Heart right ventricle (tissue), 16 donors: ENCODE measurements at places on chromosomes 5 and 9. TPM values are rescaled to one million over a fixed set of nuclear protein-coding genes. Genes with fewer than 3 reads are reported as not detected.

The TAF11L3 gene
- total RNA-seq = not detected

The LCN15 gene
- not detected for total RNA-seq

The CSF1R gene
- 27.0 TPM for total RNA-seq

The LCP2 gene
- total RNA-seq = 3.2 TPM

The SLC36A2 gene
- total RNA-seq = 0.28 TPM

The FOXD1 gene
- total RNA-seq = 0.10 TPM

GRCh38 chr5:82448374-82448773 lies 170.2 kb upstream of the RPS23 start:
- no peak for DNase-seq

DNA sequence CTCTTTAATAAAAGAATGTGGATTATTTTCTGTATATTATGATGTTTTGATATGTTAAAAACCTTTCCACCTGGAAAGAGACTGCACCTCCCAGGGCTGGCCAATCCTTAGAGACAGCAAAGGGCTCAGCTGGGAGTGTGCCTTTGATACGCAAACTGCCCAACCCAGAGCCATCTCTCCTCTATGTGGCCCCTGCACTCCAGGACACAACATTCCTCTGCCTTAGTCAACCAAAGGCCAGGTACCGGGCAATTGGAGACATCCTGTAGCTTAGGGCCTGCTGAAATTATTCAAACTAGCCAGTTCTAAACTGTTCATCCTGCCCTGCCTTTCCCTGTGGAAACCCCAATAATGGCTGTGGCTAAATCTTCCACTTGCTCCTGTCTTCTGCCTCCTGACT lies 5.0 kb upstream of the HSPB3 start:
- no peak for DNase-seq

- peak; percentile 10 for DNase-seq
These were observed 433.1 kb downstream of the CHSY3 start for GRCh38 chr5:130337179-130337888.

DNA sequence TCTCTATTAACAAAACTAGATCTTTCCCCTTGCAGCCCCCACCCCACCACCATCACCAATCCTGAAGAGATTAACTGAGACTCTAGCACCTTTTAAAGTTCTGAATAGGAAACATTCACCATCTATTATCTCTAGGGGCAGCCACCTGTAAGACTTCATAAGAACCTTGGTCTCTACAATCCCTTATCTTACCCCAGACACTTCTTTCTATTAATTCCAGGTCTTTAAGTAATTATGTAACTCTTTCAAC lies 180.2 kb upstream of the FBXL17 start:
- DNase-seq = no peak

DNA sequence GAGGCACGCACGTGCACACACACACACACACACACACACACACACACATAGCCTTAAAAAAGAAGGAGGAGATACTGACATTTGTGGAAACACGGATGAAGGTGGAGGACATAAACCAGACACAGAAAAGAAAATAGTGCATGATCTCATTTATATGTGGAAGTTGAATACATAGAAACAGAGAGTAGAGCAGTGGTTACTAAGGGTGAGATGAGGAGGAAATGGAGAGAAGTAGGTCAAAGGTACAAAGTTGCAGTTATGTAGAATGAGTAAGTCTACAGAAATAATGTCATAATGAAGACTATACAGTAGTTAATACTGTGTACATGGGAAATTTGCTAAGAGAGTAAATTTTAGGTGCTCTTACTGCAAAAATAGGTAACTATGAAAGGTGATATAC lies 412.2 kb upstream of the CDH9 start:
- DNase-seq = no peak

DNA sequence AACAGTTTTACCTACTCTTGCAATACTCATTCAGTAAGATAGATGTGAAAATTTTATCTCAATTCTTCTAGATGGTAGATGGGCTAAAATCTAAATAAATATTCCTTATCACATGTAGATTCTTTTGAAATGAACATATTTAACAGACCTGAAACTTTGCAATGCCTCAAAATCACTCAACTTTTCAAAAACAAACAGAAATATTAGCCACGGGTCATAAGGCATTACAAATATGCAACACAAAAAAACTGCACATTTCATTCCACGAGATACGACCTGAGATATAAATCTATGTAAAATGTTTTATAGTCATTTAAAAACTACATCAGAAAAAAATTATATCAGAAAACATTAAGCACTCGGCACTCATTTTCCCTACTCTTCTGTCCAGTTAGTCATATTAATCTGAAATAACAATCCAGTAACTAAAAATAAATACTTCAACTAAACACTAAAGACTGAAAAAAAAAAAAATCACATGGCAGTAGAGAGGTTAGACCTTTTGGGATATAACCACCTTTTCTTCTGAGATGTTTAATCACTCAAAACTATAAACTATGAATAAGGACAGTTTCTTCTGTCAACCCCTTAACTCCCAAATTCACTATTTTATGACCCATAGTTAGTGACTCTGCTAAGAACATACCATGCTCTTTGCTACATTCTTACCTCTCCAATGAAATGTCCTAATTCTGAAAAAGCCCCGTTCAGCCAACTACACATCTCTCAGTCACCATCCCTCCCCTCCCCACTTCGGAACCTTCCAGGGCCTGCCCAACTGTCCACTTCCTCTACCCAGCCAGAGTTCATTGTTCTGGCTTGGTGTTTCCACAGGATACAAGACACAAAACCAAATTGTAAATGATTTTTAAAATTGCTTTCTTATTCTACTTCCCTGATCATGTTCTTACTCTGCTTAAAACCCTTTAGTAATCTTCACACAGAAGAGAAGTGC lies 6.4 kb downstream of the HOMER1 start:
- DNase-seq = no peak

DNA sequence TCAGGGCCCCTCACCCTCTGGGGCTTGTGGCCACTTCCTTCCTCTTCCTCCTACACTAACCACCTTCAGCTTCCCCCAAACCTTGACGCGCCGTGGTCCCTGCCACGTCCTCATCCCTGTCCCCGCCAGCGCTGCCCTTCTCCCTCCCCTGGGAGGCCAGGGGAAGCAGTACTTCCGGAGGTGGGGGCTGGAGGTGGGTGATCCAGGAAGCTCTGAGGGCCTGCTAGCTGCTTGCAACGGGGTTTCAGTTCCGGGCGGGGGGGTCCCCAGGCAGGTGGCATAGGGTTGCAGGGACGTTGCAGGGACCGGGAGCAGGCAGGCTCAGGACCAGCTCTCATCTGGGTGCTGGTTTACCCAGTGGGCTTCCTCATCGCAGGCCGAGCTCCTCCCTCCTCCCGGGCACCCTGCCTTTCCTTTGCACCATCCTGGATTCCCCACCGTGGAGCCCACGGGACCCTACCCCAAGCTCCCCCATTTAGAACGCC lies 70.0 kb downstream of the RXRA start:
- peak; percentile 40 for DNase-seq

DNA sequence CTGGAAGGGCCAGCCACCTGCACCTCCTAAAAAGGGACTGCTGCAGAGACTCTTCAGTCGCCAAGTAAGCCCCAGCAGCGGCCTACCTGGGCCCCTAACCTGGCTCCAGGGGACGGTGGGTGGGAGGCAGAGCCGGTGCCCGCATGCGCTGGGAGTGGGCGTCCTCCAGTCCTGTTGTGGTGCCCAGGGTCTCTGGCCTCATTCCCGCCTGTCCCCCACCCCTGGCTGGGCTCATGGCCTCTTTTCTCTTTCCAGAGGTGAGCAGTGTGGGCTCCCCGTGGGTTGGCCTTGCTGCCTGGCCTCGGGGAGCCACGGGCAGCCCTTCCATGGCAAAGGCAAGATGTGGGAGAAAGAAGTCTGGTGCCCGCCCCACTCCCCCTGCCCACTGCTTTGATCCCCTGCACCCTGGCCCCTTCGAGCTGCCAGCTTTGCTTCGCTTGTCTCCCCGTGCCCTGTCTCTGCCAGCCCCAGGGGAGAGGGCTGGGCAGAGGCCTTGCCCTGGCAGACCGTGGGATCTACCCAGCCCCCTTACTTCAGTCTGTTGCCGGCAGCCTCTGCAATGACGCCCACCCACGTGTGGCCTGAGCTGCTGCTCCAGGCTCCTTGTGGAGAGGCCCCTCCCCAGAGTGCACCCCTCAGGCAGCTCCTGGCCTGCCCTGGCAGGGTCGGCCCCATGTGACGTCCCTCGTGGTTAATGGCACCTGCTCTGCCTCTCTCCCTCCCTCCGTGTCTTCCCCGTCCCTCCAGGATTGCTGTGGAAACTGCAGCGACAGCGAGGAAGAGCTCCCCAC lies 5.4 kb upstream of the PRR7 start:
- no peak for DNase-seq

GRCh38 chr5:73338256-73339050 lies 110.1 kb downstream of the FOXD1 start:
- DNase-seq = no peak

DNA sequence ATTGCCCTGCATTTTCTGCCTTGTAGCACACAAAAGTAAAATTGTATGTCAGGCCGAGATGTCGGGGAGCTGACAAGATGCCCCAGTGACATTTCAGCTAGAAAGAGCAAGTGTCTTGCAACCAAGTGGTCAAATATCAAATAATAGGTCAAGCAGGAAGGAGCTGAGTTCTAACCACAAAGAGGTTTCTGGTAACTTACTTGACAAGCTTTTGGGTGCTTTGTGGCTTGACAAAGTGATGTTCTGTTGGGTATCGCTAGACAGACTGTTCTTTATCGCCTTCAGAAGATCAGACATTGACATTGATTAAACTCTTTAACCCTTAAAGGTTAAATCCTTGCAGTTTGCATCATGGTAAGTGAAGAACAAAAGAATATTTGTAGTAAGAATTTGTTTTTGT lies 419.9 kb downstream of the CCDC171 start:
- no peak for DNase-seq

GRCh38 chr9:73451003-73451402 lies 299.3 kb downstream of the ANXA1 start:
- no peak for DNase-seq

GRCh38 chr5:80825786-80826460 lies 134.2 kb upstream of the RASGRF2 start:
- no peak for DNase-seq
